HT-29 (cell line): ENCODE measurements at places on chromosomes 5 and 9. TPM values are rescaled to one million over a fixed set of nuclear protein-coding genes. Genes with fewer than 3 reads are reported as not detected.

- no peak for DNase-seq
Observed at GRCh38 chr5:125552486-125552885, 806.0 kb upstream of the ZNF608 start.

GRCh38 chr5:58775701-58776262 is 192.9 kb downstream of the RAB3C start:
- no peak for DNase-seq

DNA sequence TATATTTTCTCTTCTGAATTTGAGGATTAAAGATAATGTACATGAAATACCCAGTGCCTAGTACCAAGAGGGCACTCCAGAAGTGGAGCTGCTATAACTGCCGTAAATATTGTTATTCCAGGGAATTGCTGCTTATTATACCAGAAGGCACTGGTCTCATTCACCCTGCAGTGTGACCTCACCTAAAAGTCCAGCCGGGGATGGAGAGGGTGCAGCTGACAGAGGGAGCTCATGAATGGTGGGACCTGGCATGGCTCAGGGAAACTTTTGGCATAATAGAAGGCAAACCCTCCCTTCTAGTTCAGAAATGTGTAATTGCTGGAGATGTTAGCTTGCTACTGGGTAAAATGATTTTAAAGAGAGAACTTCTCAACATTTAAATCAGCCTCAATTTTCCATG is 108.5 kb downstream of the MVB12B start:
- DNase-seq, result no peak

DNA sequence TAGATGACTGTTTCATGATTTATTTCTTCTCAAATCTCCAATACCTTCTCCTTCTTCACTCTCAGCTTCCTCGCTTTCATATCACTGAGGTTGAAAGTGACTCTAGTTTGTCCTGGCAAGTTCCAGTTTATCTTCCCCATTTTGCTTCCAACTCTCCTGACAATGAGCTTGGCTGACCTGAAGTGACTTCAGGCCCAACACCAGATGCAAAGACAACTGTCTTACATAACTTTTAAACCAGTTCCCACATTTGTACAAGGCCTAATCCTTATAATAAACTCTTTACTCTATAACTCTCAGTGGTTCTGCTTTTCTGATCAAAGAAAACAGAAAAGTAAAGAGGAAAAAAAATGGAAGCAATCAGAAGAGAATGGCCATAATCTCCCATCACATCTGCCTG is 22.0 kb downstream of the GNG10 start:
- no peak for DNase-seq

- no peak for DNase-seq
Observed at GRCh38 chr5:180067986-180068385, 3.6 kb downstream of the RNF130 start.

DNA sequence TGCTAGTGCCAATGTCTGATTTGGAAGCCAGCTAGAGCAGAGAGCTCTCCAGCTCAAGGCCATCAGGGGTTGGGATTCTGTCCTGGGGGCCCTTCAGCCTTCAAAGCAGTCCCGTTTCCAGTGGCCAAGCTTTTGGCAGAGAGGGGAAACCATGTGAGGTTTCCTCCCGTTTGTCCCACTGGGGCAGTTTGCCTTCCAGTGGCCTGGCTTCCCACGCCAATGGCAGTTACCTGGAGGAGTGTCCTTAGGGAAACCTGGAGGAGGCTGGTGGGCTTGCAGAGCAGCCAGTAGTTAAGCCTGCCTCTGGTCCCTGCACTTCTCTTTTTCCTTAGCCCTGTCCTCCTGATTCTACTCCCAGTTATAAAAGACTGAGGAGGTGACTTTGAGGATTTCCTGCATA is 37.7 kb downstream of the FGD3 start:
- DNase-seq, result no peak

- no peak for DNase-seq
Observed at GRCh38 chr9:5783982-5784381, 48.9 kb downstream of the ERMP1 start.

GRCh38 chr9:36037549-36038122 is 923 bp downstream of the RECK start:
- DNase-seq, result no peak

DNA sequence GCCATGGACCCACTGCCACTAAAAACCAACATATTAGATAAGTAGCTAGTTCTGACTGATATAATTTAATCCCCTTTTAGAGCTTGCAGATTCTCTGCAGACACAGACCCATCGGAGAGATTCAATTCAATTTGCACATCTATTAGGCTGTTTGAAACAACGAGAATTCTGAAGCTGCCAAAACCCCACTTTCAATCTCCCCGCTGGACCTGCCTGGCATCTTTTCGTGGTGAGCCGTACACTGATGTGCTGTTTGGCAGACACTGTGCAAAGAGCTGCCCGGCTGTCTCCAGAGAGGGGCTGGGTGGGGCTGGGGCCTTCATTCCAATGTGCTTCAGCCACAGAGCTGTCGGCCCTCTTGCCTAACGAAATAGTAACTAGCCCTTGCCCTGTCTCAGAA is 42.1 kb upstream of the FAM240B start:
- DNase-seq, result no peak

- peak; percentile 76 for DNase-seq
Observed at GRCh38 chr9:84136119-84136868, 155.7 kb downstream of the RMI1 start.

- DNase-seq, result no peak
Observed at GRCh38 chr5:148382961-148383360, 797 bp upstream of the FBXO38 start.

DNA sequence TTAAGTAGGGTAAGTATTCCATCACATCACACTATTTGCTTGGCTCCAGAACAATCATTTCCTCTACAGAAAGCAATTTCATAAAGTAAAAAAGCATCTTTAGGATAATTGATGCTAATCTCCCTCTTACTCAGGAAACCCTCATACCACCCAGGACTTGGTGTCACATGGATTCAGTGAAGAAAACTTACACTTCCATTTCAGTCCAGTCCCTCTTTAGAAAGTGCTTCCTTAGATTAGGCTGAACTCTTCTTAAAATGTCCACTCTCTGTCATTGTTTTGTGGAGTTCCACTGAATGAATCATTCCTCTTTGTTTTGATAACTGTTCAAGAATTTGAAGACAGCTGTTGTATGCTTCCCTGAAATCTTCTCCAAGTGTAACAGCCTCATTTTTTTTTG is 144.0 kb upstream of the ZNF462 start:
- no peak for DNase-seq

- DNase-seq, result no peak
Observed at GRCh38 chr5:148437249-148437648, 53.5 kb downstream of the FBXO38 start.

- peak; percentile 71 for DNase-seq
Observed at GRCh38 chr5:74643111-74643562, 2.6 kb upstream of the ENC1 start.

DNA sequence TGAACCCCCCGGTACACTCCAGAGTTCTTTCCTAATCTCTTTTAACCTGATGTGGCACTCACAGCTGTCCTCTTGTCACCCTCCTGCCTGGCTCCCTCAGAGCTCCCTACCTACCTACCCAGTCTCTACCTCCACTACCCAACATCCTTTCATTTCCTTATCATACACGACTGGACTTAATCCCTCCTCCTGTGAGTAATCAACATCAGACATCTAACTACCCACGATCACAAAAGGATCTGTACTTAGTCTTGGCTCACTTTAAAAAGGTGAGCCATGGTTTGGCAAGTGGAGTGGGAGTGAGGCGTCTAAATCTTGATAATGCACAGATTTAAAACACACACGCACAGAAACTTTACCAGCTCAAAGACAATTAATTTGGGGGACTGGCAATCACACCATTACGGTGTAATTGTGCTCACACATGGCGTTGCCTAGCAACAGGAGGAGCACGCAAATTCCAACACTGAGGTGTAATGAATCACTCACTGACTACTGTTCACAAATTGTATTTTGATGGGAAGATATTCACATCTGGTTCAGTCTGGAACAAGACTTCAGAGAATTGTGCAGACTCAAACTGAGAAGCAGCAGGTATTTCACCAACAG is 235.9 kb downstream of the EPB41L4A start:
- DNase-seq, result peak; percentile 74

- no peak for DNase-seq
Observed at GRCh38 chr9:90808398-90808797, 6.8 kb downstream of the SYK start.

DNA sequence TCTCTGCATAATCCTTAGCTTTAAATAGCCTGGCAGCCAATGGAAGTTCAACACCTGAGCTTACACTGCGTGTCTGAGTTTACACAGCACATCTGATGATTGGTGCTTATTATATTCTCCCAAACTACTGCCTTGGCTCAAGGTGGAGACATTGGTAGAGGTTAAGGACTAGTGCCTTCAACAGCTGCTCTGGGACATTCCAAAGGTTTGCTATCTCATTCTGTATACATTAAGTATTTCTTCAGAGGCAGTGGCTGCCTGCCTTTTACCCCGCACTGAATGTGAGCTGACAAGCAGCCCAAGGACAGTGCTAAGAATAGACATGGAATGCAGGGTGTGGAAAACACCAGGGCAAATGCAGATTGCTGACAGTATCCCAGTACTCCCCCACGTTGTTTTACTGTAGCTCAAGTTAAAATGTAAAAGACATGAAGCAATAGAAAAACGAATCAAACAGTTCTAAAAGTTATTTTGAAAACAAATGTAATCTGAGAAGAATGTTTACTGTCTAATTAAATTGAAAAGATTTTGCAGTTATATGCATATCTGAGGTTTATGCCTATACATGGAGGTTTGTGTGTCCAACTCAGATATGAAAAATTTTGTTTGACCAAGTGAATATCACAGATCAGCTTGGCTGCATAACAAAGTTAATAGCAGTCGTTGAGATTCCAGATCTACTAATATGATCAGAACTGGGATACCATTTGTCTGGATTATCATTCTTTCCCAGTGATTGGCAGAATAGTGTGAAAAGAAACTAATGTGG is 1.8 kb downstream of the HSPB3 start:
- peak; percentile 11 for DNase-seq

DNA sequence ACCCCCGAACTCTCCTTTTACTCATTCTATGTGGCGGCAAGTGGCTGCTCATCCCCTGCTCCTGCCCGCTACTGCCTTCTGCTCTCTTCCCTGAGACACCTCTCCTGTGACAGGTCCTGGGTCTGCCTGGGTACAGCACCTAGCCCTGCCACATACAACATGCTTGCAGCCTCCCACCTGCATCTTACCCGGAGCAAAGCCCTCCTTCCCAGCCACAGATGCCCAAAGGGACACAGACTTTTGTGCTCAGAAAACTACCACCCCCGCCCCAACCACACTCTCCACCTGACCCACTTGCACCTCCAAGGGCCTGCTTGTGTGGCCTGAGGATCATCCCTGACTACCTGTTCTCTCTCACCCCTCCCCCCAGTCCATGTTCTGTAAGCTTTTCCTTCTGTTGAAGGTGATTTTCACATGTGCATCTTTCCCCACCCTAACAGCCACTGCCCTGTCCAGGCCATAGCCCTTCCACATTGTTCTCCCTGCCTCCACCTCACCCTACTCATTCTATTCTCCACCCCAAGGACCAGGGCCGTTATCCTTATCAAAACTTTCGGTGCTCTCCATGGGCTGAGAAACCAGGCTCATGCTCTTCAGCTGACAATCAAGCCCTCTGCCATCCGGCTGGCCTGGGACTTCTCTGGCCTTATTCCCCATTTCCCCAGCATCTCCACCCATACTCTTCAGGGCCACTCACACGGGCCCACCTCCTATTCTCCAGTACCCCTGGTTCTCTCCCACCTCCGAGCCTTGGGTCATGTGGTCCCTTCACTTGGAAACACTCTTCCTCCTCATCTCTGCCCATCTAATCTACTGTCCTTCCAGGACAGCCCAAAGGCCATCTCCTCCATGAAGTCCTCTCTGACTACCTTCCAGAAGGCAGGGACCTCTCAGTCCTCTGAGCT is 46.4 kb upstream of the ALDH1B1 start:
- DNase-seq, result no peak

- DNase-seq, result no peak
Observed at GRCh38 chr9:69582018-69582417, 90.2 kb downstream of the APBA1 start.

GRCh38 chr9:128094950-128095544 is 27.0 kb downstream of the SLC25A25 start:
- no peak for DNase-seq

GRCh38 chr9:127035423-127035822 is 87.0 kb downstream of the ANGPTL2 start:
- DNase-seq, result no peak

DNA sequence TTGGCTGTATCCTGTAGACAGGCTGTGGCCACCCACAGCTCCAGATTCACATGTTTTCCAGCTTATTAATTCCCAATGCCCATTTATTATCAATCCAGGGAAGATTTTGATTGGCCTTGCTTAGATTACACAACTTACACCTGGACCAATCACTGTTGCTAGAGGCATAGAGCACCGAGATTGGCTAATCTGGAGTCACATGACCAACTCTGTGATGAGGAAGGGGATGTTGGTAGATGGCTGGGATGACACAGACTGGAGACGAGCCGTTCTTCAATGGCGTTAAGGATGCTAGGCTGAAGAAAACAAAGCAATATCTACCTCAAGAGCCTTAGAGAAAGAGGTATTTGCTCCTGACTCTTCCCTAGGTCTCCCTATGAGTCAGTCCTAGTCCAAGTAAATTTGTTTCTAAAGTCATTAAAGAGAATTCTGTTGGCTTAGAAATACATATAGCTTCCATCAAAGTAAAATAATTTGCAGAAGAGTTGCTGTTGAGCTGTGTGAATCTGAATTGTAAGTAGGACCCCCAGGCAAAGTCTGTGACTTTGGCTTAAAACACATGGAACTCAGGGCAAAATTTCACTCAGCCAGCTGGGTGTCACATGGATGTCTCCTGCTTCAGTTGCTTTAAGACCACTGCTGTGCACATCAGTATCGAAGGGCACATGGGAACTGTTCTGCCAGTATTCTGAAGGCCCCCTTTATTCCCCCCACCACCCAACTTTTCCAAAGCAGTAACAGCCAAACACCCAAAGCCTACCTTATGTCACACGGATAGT is 326.4 kb upstream of the KLF4 start:
- DNase-seq, result no peak

Gene ADRB2
- total RNA-seq, result 0.60 and 0.64 TPM in 2 replicates

Gene SLC46A2
- not detected in 2 replicates for total RNA-seq

Gene KIF3A
- 3.1 and 4.0 TPM in 2 replicates for total RNA-seq

Gene ERCC6L2
- 27.2 and 30.0 TPM in 2 replicates for total RNA-seq

Gene SPATA31E1
- not detected in 2 replicates for total RNA-seq

Gene AQP3
- 82.7 and 116 TPM in 2 replicates for total RNA-seq

Gene PCDHB15
- total RNA-seq, result 0.05 and 0.20 TPM in 2 replicates

Gene DDX46
- total RNA-seq, result 28.0 and 42.6 TPM in 2 replicates

Gene HMMR
- total RNA-seq, result 15.9 and 18.3 TPM in 2 replicates

Gene SVEP1
- not detected in 2 replicates for total RNA-seq
